Right lung (tissue), 10 donors: ENCODE measurements at places on chromosomes 16 and 17.

GRCh38 chr17:10171122-10171571 is 27.3 kb downstream of the GAS7 start:
- DNase-seq = no peak

GRCh38 chr16:74758801-74759200 is 15.8 kb downstream of the FA2H start:
- DNase-seq = no peak

DNA sequence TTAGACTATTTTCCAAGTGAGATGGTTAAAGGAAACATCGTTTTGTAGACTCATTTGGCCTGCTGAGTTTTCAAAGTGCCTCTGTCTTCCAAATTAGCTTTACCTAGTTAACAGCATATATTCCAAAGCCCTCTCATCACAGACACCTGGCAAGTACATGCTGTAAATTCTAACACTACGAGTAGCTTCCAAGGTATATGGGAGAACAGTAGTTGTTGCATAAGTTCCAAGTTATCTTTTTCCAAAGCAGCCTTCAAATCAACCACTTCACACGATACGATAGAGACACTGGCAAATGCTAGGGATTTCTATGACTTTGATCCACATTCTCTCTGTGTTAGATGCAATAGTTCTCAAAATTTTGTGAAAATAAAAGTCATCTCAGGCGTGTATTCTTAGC is 299.3 kb downstream of the CNTNAP4 start:
- DNase-seq = no peak

- DNase-seq = peak; percentile 30
Measured at GRCh38 chr16:56576585-56577299, 11.9 kb downstream of the MT4 start.

- no peak for DNase-seq
Measured at GRCh38 chr17:39208893-39209292, 8.8 kb downstream of the RPL19 start.

- no peak for DNase-seq
Measured at GRCh38 chr17:6910987-6911603, 79.6 kb upstream of the TEKT1 start.
